GM20000 (cell line): ENCODE measurements at places on chromosomes 7 and 10.

DNA sequence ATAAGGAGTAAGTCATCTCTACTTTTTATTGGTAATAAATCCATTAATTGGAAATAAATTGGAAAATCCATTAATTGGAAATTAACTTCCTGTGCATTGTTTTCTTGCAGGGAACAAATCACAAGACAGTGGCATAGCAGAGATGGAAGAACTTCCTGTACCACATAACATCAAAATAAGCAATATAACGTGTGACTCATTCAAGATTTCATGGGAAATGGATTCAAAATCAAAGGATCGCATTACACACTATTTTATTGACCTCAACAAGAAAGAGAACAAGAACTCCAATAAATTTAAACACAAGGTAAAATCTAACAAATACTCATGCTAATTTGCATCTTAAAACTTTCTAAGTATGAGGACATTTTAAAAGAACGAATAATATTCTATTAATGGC, 57.8 kb downstream of the PHYHIPL start:
- no peak for DNase-seq

DNA sequence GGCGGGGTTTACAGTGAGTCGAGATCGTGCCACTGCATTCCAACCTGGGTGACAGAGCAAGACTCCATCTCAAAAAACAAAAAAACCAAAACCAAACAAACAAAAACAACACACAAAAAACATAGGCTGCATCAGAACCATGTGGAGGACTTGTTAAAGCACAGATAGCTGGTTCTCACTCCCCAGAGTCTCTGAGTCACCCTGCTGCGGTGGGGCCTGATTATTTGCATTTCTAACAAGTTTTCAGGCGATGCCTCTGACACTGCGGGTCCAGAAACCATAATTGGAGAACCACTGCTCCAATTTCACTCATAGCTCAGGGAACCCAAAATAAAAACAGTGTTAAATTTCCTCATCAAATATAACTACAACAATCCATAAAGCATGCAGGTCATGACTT, 816.7 kb downstream of the MAGI2 start:
- no peak for DNase-seq

DNA sequence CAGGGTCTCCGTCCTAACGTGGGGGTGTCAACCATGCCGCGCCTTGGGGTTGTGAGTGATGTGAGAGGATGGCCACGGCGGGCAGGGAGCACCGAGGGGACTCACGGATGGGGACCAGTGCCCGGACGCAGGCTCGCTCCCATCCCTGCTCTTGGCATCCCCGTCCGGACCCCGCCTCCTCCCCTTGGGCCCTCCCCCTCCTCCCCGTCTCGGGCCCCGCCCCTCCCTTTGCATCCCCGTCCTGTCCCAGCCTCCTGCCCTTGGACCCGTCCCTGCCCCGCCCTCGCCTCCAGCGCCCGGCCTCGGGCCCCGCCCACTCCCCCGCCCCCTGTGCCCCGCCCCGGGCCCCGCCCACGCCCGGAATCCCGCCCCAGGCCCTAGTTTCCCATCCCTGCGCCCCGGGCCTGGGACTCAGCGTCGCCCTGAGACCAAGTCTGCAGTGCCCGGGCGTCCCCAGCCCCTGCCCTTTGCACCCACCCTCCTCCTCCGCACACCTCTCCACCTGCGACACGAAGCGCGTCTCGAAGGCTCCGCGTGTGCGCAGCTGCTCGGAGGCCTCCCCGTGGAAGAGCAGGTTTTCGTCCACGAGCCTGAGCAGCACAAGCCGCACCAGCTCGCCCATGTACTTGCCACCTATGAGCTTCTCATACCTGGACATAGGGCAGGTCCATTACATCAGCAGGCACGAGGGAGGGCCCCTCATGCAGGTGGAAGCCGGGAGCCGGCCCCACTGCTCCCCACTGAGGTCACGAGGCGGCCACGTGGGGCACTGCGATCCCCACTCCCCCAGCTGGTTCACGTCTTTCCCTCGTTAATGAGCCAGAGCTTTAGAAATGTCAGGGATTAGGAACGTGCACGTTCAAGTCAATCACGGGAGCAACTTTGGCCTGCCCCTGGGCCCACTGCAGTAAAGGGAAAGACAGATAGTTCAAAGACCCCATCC, 5.1 kb upstream of the MYL7 start:
- peak; percentile 84 for DNase-seq

DNA sequence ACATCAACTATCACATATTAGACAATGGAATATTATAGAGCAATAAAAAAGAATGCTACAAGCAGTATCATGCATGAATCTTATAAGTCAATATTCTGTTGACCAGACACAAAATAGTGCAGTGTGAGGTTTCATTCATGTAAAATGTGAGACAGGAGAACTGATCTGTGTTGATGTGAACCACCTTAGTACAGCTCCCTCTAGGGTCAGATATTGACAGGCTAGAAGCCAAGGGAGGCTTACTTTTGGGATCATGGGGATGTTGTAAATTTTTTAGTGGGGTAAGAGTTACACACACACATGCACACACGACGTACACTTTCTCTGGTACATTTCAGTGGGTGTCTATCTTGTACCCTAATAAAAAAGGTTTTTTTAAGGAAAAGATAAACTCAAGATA, 231.6 kb upstream of the FOXK1 start:
- DNase-seq: no peak

DNA sequence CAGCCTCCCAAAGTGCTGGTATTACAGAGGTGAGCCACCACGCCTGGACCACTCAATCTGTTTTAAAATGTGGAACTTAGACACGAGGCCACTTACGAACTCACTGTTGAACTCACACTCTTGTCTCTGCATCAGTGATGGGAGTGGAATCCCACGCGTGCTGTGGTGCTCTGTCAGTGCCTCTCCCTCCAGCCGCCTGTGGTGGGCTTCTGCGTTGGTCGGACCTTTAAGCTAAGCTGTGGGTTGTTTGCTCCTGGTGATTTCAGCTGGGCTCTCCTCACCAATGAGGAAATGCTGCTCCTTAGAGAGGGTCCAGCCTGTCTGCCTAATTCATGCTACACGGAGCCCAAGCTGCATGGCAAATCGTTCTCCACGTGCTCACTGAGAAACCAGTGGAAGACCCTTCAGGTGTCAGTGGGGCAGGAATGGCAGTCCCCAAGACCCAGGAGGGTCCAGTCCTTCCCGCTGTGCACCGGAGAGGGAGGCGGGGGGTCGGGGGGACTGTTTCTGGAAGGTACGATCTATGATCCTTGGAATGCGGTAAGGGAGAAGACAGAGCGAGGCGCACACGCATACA, 17.9 kb upstream of the PRKAR1B start:
- DNase-seq: no peak

DNA sequence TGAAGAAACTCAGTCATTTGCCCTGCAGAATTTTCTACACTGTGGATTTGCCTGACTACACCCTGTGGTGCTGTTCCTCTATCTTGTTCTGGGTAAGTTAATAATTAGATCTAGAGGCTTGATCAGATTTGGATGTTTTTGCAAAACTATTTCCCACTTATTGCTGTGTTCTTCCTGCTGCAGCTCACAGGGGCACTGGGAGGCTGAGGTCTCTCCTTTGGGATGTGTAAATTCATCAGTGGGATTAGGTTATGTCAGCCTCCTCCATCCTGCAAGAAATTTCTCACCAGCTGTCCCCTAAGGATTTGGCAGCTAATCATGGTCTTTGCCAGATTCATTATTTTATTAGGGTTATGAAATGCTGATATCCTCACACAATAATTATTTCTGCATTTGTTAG, 148.1 kb upstream of the ZNF32 start:
- no peak for DNase-seq

GRCh38 chr10:61623161-61623560, 39.6 kb upstream of the CABCOCO1 start:
- DNase-seq: no peak

GRCh38 chr10:113320987-113321386, 231.9 kb upstream of the HABP2 start:
- no peak for DNase-seq

DNA sequence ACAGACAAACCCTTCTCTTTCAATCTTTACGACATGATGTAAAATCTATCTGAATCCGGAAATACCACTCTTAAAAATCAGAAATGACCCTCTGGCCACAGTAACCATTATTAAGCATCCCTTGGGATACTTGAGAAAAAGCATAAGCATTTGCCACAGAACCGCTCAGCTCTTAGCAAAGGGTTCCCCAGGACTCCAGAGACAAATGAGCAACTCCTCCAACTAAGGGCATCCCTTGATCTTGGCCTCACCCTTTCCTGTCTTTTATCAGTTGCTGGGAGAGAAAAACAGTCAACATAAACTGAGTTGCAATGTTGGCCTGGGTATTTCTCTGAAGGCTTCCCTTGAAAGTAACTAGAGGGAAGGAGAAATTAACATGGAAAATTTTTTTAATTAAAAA, 3.5 kb downstream of the PDLIM1 start:
- DNase-seq: no peak

DNA sequence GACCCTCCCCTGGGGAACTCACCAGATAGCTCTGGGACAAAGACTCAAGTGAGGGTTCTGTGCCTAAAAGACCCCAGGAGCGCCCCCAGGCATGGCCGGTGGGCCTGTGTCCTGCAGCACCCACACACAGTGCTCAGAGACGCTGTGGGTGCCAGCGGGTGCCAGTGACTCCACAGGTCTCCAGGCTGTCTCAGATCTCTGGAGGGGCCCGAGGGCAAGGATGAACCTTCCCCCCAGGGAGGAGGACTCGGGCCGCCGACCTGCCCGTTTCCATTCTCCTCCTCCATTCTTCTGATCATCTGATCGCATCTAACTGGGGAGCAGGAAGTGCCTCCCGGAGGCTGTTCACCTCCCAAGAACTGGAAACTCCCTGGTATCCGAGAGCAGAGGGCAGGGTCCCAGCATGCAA, 980 bp downstream of the ADAM8 start:
- peak; percentile 80 for DNase-seq

DNA sequence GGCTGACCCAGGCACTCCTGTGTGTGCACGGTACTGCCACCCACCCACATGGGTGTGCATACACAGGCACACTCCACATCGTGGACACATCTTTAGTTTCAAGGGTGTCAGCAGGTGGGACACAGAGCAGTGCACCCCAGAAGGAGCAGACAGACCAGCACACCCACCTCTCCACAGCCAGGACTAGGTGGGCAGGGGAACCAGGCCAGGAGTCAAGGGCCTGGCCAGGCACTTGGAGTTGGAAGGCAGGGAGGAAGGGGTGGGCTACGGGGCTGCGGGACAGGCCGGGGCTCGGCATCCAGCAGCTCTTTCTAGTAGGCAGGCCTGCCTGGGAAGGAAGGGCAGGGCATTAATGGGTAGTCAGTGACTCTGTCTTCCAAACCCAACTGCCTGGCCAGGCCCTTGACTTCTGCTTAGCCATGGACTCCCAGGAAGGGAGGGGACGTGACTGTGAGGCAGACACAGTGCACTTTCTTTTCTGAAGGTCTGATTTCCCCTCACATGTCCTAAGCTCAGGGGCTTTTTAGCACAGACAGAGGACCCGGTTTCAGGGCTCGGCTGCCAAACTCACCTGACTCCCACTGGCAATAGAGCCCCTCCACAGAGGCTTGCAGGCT, 14.6 kb downstream of the RASGEF1A start:
- DNase-seq: no peak
